Stimulated activated CD8-positive, alpha-beta memory T cell treated with anti-CD3 and anti-CD28 coated beads, Interleukin-7, amount 100 ng/mL, for 24 hours (primary cell): ENCODE measurements at places on chromosomes 11 and 22.

DNA sequence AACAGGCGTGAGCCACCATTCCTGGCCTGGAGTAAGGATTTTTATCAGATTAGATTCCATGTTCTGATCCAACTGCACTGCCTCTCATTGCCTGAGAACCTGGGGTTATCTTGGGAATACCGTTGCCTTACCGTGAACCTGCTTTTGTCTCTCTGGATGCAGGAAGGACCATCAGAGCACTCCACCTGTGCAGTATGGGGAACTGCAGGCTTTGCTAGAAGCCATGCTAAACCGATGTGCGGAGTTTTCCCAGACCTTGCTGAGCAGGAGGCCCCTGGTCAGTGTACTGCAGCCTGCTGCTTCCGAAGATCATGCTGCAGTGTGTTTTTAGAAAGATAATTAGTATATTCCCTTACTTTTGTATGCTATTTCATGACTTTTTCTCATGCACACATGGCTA, 43.6 kb downstream of the MEI1 start:
- no peak for DNase-seq

DNA sequence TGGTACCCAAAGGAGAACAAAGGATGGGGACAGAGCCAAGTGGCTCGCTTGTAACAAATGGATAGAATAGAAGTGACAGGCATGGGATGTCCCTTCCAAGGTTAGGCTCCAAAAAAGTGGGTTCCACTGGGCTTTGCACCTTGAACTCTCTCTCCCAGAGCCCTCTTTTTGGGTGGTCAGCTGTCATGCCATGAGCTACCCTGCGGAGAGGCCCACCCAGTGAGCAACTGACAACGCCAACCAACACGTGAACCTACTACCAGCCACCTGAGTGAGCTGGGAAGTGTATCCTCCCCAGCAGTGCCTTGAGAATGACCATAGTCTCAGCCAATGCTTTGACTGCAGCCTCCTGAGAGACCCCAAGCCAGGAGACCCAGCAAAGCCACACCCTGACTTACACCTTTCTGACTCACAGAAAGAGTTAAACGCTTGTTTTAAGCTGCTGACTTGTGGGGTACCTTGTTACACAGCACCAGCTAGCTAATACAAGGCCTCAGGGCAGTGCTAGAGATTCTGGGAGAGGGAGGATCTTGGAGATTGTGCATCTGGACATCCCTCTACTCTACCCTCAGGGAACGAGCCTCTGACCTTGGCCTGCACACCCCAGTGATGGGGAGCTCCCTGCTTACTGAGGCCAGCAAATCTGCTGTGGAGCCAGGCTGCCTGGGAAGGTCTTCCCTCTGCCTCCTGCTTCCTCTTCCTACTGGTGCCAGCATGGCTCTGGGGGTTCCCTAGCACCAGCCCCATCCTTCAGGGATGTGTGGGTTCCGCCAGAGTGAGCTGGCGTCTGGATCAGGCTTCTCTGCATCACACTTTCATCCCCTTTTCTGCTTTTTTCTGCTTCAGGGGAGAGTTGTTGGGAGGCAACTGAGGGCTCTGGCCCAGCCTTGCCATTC, 29.1 kb upstream of the RFPL3 start:
- no peak for DNase-seq

- no peak for DNase-seq
Observed at GRCh38 chr22:31739795-31740201, 10.1 kb downstream of the PRR14L start.

DNA sequence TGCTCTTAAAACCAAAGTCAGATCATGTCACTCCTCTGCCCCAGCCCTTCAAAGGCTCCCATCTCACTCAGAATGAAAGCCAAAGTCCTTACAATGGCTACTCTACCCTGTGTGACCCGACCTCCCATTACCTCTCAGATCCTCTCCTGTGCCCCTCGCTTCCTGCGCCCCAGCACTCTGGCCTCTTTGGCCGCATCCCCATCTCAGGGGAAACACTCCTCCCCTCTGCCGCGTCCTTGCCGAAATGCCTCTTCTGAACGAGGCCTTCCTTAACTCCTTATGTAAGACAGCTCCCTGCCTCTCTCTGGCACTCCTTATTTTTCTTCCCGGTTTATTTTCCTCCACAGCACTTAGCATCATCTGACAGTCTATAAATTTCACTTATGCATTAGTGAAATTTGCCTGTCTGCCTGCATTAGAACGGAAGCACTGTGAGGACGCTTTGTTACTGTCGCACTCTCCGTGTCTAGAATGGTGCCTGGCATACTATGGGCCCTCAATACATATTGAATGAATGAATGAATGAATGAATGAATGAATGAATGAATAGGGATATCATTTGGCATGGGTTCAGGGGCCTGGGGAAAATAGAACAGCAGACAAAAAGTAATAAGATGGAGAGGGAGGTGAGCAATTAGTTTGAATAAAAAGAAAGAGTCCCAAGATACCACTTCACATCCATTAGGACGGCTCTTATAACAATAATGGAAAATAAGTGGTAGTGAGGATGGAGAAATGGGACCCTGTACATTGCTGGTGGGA, 137.8 kb downstream of the CEP164 start:
- DNase-seq = no peak

DNA sequence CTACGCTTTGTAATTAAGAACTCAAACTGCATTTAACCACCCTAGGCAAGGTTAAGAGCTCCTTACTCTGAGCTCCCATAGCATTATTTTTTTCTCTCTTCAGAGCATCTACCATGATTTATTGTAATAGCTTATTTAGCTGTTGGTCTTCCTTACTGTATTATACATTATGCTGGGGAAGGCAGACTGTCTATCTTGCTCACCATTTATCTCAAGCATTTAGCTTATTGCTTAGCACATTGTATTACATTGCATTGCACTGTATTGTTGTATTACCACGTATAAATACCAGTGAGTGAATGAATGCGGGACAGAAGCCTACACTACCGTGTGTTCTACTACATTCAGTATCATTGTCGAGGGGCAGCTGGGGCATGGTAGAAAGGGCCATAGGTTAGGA, 324.3 kb downstream of the OPCML start:
- no peak for DNase-seq

DNA sequence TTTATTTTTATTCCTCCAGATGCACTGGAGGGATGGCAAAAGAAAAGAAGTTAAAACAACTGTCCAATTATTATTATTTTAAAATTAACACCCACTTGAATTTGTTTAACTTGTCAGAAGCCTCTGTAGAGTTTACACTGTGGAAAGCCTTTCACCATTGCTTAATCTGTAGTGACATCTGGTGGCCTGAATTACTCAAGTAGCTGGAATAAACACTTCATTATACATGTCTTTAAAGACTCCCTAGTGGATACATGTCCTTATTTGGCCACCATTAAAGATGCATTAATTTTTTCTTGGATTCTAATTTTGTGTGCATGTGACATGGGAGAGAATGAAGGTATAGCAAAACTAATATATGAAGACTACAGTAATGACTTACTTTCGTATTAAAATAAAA, 1496.5 kb downstream of the FAM181B start:
- no peak for DNase-seq

- DNase-seq = no peak
Observed at GRCh38 chr11:75520688-75521087, 5.1 kb downstream of the GDPD5 start.

- DNase-seq = no peak
Observed at GRCh38 chr11:130485983-130486382, 37.5 kb downstream of the ADAMTS15 start.

GRCh38 chr11:35615921-35616900, 2.0 kb upstream of the FJX1 start:
- DNase-seq = no peak

GRCh38 chr11:26983645-26984044, 10.3 kb upstream of the FIBIN start:
- DNase-seq = no peak

- no peak for DNase-seq
Observed at GRCh38 chr11:116422556-116422955, 350.2 kb downstream of the BUD13 start.

GRCh38 chr11:77127235-77127911, 673 bp upstream of the MYO7A start:
- DNase-seq = peak; percentile 35
